ENCODE measurements at places on chromosomes 12 and 14.

- DNase-seq = no peak
Observed at GRCh38 chr14:73723406-73723796, 9.2 kb upstream of the PNMA1 start.

DNA sequence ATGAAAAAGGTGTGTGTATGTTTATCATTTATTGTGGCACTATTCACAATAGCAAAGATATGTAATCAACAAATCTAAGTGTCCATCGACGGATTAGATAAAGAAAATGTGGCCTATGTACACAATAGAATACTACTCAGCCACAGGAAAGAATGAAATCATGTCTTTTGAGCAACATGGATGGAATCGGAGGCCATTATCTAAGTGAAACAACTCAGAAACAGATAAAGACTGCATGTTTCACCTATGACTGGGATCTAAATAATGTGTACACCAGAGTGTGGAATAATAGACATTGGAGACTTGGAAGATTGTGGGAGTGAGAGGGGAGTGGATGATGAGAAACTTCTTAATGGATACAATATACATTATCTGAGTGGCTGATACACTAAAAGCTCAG, 44.0 kb downstream of the CCER1 start:
- DNase-seq = no peak

- no peak for DNase-seq
Observed at GRCh38 chr12:51183816-51184215, 10.9 kb upstream of the TFCP2 start.

- no peak for DNase-seq
Observed at GRCh38 chr14:33232031-33232430, 293.4 kb downstream of the NPAS3 start.

DNA sequence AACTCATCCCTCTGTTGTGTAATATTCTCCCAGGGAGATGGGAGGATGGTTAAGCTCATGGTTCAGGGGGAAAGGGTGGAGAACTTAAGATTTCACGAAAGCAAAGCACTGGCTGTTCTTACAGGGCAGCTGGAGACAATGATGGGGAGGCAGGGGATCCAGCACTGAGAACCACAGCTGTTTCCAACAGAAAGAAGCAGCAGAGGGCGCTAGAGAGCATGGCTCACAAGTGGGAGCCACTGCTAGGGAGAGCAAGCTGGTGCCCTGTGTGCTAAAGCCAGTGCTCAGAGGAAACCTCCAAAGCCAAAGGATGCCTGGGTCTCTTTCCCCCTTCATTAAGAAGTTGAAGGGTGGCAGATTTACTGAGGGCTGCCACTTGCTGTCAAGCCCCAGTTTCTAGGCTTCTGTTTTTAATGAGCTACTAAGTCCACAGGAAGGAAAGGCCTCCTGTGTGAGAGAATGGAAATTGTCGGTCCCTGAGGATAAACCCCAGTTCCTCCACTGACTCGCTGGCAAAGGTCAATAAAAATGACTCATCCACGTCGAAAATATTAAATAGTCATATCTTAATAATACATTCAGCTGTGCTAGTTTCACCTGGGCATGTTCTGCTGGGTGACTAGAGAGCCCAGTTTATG, 199.7 kb downstream of the ANO2 start:
- no peak for DNase-seq

DNA sequence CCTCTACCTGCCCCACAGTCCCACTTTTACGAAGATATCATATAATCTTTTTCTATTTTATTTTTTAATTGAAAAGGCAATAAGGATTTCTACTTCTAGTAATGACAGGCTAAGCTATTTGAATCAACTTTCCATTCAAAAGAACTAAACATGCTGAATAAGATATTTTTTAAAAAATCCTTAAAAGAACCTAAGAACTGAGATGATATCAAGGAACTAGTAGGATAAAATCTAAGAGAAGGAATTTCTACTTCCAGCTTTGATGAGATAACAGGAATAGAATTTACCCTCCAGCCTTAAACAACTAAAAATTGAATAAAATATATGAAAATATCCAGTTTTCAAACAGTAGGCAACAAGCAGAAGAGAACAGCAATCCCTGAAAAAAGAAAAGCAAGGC, 69.0 kb downstream of the TMEM116 start:
- no peak for DNase-seq

- no peak for DNase-seq
Observed at GRCh38 chr14:69398818-69399210, 322 bp downstream of the SLC39A9 start.

- DNase-seq = no peak
Observed at GRCh38 chr12:10151621-10152020, 20.3 kb downstream of the OLR1 start.

- no peak for DNase-seq
Observed at GRCh38 chr14:101173698-101174521, 270.4 kb upstream of the RTL1 start.

DNA sequence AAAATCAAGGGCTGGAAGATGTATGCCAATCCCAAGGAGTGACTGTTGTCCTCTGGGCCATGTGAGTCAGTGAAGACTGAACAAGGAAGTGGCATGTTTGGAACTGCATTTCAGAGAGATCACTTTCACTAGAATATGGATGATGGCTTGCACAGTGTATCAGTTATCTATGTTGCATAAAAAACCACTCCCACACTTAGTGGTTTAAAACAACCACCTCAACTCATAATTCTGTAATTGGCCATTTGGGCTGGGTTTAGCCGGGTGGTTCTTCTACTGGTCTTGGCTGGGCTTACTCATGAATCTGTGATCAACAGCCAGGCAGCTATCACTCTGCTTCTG, 15.4 kb downstream of the BDKRB1 start:
- no peak for DNase-seq

- no peak for DNase-seq
Observed at GRCh38 chr12:114764510-114764909, 80.5 kb upstream of the TBX3 start.

DNA sequence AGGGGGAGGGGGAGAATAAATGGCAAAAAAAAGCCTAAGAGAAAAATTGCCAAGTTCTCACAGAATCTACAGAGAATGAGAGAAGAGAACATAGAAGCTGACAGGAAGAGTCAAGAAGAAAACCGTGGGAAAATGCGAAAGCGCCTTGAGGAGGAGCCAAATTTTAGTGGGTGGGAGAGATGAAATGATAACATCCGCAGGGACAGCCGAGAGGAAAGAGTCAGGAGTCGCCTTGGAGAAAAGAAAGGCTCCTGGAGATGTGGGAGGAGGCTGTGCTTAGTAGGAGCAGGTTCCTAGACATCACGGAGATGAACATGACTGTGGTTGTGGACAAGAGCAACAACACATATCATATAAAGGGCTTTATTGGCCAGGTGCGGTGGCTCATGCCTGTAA, 49.4 kb downstream of the PHLDA1 start:
- DNase-seq = no peak

DNA sequence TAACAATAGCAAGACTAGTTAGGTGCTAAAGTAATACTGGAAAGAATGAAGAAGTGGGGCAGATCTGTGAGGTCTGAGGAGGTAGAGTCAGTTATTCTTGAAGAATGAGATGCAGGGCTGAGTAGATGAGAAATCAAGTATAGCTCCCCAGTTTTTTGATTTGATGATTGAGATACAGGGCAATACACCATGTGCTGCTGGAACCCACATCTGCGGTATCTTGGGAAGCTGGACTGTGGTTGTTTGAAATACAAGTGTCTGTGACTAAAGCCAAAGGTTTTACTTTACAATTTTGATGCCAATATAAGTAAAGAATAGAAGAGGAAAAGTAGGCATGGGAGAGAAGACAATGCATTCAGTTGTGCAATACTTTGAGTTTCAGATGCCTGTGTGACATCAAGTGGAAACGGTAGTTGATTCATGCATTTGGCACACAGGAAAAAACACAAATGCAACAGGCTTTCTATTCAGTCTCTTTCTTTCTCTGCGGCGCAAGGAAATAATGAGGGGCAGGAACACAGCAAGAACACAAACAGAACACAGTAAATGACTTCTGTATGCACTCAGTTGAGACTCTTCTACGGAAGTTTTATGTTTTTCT, 190.2 kb upstream of the SLC38A2 start:
- no peak for DNase-seq

DNA sequence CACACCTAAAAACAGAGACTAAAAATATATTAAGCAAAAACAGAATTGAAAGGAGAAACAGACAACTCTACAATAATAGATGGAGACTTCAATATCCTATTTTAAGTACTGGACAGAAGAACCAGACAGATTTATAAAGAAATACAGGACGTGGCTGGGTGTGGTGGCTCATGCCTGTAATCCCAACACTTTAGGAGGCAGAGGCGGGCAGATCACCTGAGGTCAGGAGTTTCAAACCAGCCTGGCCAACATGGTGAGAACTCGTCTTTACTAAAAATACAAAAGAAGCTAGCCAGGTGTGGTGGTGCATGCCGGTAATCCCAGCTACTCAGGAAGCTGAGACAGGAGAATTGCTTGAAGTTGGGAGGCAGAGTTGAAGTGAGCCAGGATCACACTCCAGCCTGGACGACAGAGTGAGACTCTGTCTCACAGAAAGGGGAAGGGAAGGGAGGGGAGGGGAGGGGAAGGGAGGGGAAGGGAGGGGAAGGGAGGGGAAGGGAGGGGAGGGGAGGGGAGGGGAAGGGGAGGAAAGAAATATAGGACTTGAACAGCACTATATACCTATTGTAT, 53.0 kb downstream of the CDK17 start:
- no peak for DNase-seq

GRCh38 chr14:76830556-76830955, 4.3 kb downstream of the LRRC74A start:
- no peak for DNase-seq

DNA sequence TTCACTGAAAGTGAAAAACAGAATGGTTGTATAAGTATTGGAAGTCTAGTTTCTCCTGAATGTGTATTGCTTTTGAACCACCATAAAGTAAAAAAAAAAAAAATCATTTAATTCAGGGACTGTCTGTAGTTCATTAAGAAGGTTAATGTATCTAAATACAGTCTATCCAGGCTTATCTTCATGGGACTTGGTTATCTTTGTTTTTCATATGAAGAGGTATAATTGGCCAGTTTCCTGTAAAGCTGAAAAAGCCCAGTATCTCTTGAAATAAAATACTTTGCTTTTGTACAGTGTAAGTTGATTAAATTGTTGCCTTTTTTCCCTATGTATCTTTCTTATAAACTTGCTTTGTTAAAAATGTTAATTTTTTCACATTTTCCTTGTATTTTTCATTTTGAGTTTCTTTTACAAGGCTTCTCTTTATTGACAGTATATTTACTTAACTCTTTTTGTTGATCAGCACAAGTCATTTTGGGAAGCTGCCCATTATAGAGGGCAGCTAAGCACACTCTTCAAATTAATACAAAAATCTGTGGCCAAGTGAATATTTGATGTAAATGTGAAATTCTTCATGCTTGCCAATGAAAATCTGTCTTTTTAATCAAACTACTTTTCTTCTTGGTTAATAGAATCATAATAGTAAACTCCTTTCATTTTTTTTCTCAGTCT, 156.0 kb downstream of the TMTC3 start:
- no peak for DNase-seq

DNA sequence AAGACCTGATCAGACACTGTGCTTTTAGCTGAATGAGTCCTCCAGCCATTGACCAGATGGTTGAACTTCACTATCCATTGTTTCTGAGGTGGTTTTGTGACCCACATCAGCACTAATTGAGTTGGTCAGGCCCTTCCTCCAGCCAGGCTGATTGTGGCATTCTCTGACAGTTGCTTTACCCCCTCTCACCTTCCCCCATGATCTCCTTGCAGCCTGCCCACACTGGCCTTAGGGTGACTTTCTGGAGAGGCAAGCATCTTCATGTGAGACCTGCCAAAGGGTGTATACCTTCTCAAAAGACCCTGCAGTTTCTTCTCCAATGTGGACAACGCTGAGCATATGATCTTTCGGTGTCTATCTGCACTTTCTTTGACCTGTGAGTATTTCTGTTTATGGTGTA, 83.9 kb downstream of the GPATCH2L start:
- DNase-seq = no peak

- no peak for DNase-seq
Observed at GRCh38 chr12:96989916-96990315, 82.9 kb downstream of the NEDD1 start.

GRCh38 chr12:121908702-121909101, 9.7 kb upstream of the CFAP251 start:
- DNase-seq = no peak

- DNase-seq = no peak
Observed at GRCh38 chr12:3537719-3538465, 46.9 kb downstream of the PRMT8 start.

DNA sequence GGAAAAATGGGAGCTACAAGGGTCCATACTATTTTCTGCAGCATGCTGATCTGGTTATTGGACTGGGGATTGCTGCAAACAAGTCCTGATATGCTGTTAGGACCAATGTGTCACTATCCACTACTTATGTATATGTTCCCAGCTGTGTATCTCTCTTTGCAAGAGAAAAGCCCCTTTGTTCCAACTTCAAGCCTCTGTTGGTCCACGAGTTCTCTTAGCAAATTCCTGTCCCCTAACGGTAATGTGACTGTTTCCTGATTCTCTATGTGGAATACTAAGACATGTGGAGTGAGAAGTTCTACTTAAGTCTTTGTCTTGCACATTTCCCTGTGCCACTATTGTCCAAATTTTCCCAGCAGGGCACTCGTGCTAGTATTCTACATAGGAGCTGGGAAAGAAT, 557.7 kb downstream of the FSCB start:
- DNase-seq = no peak

- no peak for DNase-seq
Observed at GRCh38 chr12:118127867-118128266, 8.1 kb upstream of the PEBP1 start.

GRCh38 chr14:61253064-61253738, 27.9 kb downstream of the TMEM30B start:
- DNase-seq = no peak

- DNase-seq = no peak
Observed at GRCh38 chr14:54942913-54943312, 40.3 kb upstream of the GCH1 start.

- no peak for DNase-seq
Observed at GRCh38 chr12:57523706-57524614, 1.3 kb downstream of the MBD6 start.

DNA sequence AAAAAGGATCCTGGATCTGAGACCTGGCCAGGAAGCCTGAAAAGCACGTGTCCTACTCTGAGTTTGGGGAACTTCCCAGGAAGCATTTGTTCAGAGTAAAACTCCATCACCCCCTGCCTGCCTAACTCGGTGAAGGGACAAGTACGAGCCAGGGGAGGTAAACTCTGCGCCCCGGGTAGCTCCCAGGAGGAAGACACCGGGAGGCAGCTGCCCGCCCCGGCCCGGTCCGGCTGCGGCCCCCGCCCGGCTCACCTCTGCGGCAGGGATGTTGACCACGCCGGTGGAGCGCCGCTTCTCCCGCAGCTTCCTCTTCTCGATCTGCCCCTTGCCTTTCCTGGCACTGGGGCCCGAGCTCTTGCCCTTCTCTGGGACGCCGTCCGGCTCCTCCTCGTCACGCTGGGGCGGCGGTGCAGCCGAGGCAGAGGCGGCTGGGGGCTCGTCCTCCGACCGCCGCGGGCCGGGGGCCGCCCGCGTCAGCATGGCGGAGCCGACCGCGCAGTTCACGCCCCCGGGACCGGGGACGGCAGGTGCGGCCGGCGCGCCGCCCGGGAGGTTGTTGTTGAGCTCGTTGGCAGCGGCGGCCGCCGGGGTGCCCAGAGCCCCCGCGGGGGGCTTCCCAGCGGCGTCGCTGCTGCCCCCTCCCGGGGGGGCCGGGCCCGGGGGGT, 1.2 kb downstream of the PAWR start:
- DNase-seq = peak; percentile 25
